HCT116 (cell line): ENCODE measurements at places on chromosomes 12 and 14. TPM values are rescaled to one million over a fixed set of nuclear protein-coding genes. Genes with fewer than 3 reads are reported as not detected.

DNA sequence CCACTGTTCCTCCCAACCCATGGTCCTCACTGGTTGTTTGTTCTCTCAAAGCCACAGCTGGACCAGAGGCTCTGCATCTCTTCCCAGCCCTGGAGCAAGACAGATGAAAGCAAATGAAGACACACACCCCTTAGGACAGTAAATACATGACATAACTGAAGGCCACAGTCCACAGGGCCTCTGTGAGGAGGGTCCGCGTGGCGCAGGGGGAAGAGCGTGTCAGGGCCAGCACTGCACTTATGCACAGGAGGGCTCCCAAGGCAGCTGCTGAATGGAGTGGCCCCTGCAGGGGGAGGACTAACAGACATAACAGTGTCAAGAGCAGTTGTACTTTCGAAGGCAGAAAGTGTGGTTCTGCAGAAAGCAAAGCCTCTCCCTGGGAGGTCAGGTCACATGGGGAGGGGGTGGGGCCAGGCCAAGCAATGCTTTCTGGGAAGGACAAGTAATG is 79.9 kb downstream of the CHGA start:
- no peak for DNase-seq

DNA sequence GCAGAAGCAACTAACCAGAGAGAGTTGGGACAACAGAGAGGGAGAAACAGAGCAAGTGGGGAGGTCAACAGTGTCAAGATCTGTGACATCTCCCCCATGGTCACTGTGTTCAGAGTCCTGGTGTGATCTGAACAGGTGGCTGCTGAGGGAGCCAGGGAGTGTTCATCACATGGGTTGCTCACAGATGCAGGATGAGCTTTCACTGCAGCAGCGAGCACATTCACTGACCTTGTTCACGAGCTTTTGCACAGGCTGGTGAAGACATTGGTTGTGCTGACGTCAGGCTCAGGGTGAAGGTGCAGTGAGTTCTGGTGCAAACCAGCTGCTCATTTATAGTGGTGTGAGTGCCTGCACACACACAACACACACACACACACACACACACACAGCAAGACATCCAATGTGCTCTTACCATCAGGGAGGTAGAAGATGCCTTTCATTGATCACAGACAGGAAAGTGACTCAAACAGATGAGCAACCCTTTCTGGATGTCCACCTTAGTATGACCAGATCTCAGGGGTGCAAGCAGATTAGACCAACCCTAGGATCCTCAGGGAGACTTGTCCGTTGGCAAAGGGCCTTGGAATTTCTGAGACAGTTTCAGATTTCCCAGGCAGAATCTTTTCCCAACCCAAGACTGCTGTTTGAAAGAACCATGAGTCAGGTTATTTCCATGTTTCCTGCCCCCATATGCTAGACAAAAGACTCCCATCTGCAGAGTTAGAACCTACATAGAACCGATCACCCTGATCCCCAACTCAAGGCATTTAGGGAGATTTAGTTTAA is 44.3 kb upstream of the OR10AD1 start:
- DNase-seq: no peak

DNA sequence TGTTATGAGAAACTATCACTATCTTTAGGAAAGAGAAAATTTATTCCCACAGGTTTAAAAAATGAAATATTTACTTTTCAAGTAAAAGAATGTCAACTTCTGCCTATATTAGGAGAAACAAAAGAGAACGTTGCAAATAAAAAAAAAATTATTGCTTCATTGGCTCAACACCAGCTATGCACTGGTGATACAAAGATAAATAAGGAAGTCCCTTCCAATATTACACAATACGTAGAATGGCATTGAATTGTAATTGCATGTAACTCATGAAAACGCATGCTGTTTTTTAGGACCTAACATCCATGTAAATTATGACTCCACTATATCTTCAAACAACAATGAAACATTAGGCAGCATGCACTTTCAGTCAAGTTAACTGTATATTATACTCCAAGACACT is 56.4 kb upstream of the RERGL start:
- DNase-seq: no peak

DNA sequence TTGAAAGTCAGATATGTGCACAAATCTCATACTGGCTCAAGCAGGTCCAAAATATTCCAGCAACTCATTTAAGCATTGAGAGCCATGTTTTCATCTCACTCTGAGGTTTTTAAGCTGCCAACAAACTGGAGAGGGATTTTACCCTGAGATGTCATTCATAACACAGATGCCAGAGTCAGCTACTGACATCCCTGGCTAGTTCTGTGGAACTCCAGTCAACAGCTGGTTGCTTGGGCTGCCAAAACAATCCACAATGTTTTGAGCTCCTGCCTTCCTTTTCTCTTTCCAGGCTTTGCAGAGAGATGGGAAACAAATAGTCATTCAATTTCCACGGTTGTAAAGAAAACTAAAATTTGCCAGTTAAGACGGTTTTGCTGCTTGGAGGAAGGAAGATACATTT is 621.2 kb upstream of the FBXO33 start:
- DNase-seq: no peak

GRCh38 chr14:21924479-21924878 is 250.9 kb upstream of the OR4E1 start:
- DNase-seq: no peak

DNA sequence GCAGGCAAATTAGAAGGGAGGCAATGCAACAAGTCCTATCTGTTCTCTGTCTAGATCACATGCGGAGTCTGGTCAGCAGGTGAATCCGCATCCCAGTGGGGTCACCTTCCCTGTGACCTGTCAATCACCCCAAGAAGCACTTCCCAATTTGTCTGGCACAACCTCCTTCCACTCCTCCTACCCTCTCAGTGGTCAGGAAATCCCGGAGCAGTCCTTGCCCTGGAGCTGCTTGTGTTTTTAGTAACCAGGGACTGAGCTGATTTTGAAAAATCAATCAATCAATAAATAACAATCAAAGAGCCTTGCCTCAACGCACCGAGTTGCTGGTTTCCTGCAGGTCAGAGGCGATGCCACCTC is 572 bp upstream of the ACSS3 start:
- DNase-seq: no peak

Gene MBD6
- total RNA-seq: 70.1 TPM

Gene CNTN1
- total RNA-seq: 3.0 TPM

Gene HOXC4
- 1.5 TPM for total RNA-seq
